ENCODE measurements at places on chromosomes 3 and 15.
A peak's percentile ranks its signal among the peaks of the same experiment; 100 is the strongest.

DNA sequence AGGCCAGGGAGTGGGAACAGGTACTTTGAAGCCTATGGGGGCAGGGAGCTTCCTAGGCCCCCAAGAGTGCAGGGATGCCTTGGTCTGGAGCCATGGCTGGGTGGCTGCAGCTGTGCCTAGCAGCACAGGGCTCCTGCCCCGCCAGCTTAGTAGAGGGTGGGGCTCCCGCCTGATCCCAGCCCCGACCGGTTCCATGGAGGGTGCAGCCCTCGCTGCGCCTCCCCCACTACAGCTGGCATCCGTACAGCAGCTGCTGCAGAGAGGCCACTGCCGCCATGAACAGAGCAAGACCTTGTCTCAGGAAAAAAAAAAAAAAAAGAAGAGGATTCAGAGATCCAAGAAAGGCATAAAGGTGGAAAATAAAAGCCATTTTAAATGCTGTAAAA, 277.2 kb downstream of the UBE2E2 start:
- DNase-seq, result peak; percentile 15

DNA sequence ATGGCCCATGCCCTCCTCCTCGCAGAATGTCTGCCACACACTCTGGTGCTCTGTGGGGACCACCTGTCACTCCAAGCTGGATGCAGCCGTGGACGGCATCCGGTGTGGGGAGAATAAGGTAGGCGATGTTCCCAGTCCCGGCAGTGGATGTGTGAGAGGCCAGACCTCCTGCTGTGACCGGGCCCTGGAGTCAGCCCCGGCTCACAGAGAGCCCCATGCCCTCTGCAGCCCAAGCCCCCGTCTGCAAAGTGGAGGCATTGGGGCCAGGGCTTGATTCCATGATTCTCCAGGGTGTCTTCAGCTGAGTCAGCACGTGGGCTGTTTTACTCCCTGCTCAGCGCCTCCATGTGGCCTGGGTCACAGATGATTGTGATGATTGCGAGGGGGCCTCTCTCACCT, 32.2 kb downstream of the GOLGA6L10 start:
- DNase-seq, result no peak

DNA sequence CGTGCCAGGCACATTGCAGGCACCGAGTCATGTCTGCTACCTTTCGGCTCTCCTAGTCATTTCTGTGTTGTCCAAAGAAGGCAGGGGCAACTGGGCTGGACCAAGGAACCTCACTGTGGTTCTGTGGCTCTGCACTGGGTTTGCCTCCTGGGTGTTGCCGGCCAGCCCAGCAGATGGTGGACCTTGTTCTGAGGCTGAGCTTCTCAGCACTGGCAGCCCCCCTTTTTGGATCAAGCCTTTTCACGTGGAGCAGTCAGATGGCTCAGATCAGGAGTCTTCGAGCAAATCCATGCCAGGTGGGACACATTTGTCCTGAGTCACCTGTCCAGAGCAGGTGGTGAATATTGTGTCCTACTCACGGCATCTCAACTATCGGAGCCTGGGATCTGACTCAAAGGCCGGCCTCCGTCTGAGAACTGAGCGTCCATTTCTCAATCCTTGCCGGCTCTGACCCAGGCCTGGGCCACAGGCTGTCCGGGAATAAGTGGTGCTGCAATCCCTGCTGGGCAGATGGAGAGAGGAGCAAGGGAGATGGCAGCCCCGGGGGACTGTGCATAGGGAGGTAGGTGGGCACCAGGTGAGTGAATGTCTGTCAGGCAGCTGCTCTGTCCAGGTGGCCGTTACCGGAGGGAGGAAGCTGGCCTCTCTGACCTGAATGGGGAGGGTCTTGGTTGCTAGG, at the start of gene IL16:
Gene IL16, plus strand, starts transcription at position 304 of the 679 bp plus-strand sequence. CDS start 28,521 bp downstream, outside the sequence.
- no peak for DNase-seq

- no peak for DNase-seq
Measured at GRCh38 chr3:78139166-78139565, 1099.3 kb downstream of the ROBO2 start.

DNA sequence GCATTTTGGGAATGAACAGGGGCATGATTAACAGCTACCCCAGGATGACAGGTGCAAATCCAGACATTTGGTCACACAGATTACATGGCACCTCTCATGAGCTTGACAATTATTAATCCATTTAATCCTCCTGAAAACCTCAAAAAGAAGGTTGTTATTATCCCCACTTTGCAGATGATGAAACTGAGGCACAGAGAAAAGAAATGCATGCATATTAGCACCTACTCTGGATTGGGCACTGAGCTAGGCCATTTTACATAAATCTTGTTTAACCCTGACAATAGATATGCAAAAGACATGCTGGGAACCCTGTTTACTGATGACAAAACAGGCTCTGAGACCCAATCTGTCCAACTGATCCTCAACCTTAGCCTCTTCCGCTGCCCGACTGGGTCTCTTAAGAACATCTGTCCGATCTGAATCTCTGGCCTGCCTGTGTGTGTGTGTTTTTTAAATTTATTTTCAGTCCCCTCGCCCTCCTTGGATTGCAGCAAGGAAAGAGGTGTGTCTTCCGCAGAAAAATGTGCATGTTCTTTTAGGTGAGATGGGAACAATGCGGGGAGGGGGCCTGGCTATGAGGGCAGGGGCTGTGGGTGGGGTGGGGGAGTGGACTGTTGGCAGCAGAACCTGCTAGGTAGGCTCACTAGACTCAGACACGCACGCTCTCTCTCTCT, 162.5 kb downstream of the WNT7A start:
- no peak for DNase-seq

- no peak for DNase-seq
Measured at GRCh38 chr15:25022233-25022632, 67.4 kb downstream of the SNRPN start.

- DNase-seq, result no peak
Measured at GRCh38 chr3:172320468-172320867, 127.8 kb downstream of the GHSR start.

DNA sequence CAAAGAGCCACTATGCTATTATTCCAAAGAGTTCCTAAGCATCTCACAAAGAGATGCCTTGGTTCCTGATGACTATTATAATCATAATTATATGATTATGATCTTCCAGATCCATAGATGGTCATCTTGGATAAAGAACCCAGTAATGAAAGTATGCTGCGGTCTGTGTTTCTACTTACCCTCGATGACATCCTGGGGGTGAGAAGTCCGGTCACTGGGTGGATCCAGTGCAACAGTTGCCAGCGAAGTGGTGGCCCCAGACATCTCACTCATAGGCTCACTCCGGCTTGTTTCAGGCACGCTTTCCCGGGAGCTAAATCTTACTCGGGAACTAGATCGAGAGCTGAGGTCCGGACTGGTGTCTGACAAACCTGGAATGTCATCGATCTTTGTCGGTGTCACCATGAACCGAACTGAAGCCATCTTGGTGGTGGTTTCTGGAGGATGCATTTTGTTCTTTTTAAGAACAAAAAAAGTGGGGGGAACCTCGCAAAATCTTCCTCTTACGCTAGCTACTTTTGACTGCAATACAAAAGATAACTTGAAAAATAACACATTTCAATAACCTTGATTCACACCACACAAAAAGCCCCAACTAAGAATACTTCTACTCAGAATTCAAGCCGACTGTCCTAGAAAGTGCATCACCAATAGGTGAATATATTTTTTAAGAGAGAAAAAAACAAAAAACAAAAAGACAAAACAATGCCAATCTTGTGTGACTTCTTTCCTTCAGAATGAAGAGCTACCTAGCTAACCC, 1.2 kb downstream of the SLC12A6 start:
- no peak for DNase-seq

GRCh38 chr3:64079369-64080150, 56.3 kb upstream of the PSMD6 start:
- no peak for DNase-seq

- DNase-seq, result peak; percentile 75
Measured at GRCh38 chr15:70762469-70763119, 764 bp downstream of the UACA start.

GRCh38 chr3:187737368-187738070, 7.7 kb downstream of the BCL6 start:
- peak; percentile 86 for DNase-seq

GRCh38 chr3:15903164-15903563, 105.4 kb upstream of the ANKRD28 start:
- DNase-seq, result no peak

DNA sequence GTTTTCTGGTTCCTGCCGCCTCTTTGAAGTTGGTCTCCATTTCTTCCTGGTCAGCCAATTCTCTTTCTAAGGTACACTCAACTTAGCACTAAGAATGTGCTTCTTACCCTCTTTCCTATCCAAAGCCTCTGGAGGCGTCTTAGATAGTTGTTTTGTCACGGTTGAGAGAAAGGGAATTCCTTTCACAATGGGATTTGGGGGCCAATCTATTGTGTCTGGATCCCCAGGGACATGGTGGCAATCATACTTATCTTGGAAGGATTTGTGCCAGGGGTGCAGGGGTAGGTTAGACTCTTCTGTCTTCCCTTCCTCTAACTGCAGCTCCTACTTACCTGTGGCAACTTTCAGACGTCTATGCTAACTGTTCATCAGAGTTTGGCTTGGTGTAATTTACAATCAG, 287.1 kb downstream of the SOX2 start:
- DNase-seq, result no peak

GRCh38 chr3:16761571-16761970, 123.2 kb upstream of the PLCL2 start:
- no peak for DNase-seq

DNA sequence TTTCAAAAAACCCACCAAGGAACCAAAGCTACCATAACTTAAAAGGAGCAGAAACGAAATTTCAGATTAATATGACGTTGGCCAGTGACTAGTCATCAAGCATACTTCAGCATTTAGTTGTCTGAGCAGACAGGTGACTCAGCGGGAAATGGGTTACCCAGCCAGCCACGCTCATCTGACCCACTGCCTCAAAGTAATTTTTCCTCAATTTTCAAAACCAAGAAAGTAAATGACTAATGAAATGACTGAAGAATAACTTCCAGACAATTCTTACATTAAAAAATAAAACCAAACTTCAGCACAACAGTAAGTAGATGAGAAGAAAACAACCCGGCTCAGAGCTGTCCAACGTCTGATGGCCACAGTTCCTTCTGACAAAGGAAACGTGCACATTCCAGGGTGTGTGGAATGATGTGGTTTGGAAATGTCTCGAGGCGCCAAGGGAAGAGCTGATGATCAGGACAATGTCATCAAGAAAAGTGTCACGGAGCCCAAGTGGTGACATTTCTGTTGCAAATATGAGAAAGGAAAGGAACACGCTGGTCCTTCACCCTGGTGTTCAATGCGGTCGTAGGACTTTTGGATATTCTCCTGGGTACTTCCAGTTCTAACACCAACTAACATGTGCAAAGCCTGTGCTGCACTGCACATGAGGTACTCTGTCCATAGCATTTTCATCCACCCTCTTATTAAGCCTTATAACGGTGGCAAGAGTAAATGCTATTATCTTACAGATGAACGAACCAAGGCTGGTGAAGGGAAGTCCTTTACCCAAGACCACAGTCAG, 79.1 kb downstream of the FOXP1 start:
- DNase-seq, result no peak

DNA sequence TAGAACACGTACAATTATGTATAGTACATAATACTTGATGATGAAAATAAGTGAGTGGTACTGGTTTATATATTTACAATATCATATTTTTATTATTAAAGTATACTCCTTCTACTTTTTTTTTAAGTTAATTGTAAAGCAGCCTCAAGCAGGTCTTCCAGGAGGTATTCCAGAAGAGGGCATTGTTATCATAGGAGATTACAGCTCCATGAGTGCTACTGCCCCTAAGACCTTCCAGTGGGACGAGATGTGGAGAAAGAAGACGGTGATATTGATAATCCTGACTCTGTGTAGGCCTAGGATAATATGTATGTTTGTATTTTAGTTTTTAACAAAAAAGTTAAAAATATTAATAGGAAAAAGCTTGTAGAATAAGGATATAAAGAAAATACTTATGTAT, 40.3 kb upstream of the SCN5A start:
- no peak for DNase-seq

DNA sequence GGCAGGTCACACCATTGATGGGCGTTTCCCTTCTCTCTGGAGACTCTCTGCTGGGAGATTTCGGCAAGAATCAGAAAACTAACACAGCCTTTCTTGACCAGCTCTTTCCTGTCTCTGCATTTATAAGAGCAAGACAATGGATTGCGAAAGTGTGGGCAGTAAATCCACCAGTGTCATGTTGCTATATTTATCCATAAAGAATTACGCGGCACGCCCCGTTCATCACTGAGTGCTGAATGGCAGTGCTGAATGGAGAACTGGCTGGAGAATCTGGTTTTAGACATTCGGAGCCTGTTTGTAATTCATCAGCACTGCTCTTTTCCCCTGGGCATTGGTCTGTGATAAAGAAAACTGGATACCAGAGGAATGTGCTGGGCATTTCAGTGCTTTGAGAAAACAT, 2.0 kb upstream of the CEMIP start:
- no peak for DNase-seq

DNA sequence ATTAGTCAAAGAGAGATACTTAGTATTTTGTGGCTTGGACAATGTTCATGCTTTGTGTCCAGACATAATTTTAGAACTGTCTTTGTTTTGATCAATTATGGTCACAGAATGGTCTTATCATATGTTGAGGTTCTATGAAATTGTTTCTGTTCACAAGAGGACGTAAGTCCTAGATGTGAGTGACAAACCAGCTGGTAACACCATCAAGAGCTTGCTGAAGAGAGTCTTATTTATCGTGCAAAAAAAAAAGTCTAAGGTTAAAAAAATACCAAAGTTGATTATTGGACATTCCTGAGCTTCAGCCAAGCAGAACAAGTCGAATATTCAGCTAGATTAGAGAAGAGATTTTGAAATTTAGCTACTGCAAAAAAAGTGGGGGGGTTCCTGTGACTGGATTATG, 495.9 kb upstream of the NAALADL2 start:
- no peak for DNase-seq

DNA sequence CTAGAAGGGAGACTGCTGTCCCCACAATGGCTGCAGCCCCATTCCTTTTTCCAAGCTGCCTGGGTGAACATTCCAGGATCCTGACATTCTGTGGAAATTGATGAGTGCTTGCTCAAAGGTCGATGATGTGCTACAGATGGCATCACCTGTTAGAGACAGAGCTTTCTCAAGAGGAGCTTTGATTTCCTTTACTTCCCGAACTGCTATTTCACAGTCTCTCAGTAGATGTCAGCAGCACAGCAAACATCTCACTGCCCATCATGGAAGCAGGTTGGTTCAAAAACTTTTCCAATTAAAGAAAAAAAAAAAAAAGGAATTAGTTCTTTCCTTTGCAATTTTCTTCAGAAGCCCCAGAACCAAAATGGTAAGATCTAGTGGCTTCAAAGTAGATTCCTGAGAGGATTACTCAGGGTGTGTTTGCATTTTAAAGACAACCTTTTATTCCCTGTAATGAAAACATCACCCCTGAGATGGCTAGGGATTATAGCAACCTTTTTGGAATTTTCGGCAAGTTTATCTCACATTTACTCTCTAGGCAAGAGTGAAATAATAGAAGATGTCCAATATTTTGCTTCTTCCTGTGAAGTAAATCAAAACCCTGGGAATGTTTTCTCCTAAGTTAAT, 44.8 kb downstream of the POLR2M start:
- peak; percentile 58 for DNase-seq

Measured in eye (tissue), 1 donor.